Retina (tissue), 1 donor: ENCODE measurements at places on chromosomes 7 and 10.

GRCh38 chr7:116653204-116653603, 18.8 kb upstream of the MET start:
- no peak for DNase-seq

DNA sequence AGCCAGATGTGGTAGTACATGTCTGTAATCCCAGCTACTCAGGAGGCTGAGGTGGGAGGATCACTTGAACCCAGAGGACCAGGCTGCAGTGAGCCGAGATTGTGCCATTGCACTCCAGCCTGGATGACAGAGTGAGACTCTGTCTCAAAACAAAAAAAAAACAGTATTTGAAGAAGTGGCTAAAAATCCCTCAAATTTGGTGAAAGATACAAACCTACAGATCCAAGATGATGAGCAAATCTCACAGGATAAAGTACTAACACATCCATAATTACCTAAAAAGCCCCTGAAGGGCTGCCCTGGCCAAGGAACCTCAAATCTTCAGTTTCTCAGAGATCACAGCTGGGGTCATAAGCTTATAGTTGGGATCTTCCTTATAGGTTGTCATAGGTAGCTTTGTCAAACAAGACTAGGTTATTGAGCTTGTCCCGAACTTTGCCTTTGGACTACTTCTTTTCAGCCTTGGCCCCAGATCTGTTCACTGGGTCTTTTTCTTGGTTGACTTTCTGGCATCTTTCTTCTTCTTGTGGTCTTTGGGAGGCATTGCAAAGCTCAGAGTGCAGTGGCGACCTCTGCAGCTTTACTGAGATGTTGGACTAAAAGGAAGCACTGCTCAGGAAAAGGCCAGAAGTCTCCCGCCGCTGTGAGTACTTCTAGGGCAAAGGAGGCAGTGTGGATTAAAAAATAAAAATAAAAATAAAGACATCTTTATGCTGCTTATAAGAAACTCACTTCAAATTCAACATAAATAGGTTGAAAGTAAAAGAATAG, 28.6 kb upstream of the SAR1A start:
- DNase-seq: no peak

DNA sequence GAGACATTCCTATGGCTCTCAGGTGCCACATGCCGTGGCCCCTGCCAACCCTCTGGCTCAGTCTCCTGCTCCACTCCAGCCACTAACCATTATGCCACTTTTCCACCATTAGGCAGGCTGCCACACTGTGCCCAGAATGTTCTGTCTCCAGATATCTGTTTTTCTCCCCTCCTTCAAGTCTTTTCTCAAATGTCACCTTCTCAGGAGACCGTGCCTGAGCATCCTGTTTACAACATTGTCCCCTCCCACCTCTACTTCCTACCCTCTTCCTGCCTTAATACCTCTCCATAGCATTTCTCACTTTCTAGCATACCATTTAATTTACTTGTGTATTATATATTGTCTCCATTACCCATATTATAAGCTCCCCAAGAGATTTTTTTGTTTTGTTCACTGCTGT, 162.5 kb upstream of the LYZL2 start:
- no peak for DNase-seq

DNA sequence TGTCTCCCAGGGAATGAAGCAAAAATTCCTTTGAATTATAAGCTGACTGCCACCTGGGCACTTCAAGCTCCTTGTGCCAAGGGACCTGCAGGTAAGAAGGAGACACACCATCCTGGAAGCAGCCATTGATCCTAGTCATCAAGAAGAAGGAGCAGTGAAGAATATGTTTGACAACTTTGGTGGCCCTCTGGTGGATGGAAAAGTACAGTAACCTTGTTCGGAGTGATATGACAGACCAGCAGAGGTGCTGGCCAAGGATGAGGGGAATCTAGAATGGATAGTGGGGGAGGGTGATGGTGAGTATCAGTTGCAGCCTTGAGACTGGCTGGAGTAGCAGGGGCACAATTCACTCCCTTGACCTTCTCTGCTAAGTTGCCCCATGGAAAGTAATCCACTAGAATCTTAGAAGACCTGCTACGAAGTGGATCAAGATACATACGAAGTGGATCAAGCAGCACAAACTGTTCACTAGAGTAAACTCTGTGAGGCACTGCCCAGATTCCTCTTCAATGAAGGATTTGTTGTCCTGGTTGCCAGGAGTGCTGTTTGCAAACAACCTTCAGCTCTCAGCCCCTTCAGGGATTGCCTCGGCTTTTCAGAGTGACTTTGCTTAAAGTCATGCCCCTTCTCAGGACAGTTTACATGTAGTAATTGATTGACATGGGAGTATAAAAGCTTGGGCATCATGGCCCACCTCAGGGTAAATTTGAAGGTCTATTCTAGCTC, 44.8 kb upstream of the ORC5 start:
- DNase-seq: no peak

GRCh38 chr10:131654471-131655087, 246.2 kb upstream of the PPP2R2D start:
- no peak for DNase-seq

GRCh38 chr7:158000160-158000559, 587.5 kb downstream of the PTPRN2 start:
- DNase-seq: no peak

GRCh38 chr7:91443862-91444261, 179.6 kb downstream of the FZD1 start:
- DNase-seq: no peak

DNA sequence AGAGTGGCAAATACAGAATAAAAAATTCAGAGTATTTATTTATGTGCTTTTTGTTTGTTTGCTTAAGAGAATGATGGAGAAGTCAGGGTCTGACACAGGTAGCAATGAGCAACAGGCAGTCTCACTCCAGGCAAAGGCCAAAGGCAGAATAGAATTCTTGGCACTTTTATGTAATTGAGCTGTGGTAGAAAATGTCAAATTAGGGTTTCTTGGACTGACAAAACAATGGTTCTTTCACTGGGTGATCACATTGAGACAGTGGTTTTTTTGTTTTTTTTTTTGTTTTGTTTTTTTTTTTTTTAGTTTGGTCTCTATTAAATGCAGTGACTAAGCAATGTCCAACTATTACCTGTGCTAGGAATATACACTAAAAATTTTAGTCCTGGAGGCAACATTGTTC, 27.4 kb downstream of the POM121L12 start:
- no peak for DNase-seq

DNA sequence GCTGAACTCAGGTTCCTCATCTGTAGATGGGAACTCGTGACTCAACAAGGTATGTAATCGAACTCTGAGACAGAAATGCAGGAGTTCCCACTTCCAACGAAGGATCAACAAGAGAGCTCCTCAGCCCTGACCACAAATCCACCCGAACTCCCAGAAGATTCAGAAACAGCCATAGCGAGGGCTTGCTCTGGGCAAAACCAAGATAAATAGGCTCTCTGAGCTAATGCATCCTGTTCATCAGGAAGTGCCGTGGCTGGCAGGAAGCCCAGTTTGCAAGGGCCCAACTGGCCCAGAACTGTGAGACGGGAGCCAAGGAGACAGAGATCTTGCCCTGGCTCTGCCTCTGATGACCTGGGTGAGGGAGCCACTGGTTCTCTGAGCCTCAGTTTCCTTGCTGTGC, 141.7 kb upstream of the PFKP start:
- DNase-seq: no peak

DNA sequence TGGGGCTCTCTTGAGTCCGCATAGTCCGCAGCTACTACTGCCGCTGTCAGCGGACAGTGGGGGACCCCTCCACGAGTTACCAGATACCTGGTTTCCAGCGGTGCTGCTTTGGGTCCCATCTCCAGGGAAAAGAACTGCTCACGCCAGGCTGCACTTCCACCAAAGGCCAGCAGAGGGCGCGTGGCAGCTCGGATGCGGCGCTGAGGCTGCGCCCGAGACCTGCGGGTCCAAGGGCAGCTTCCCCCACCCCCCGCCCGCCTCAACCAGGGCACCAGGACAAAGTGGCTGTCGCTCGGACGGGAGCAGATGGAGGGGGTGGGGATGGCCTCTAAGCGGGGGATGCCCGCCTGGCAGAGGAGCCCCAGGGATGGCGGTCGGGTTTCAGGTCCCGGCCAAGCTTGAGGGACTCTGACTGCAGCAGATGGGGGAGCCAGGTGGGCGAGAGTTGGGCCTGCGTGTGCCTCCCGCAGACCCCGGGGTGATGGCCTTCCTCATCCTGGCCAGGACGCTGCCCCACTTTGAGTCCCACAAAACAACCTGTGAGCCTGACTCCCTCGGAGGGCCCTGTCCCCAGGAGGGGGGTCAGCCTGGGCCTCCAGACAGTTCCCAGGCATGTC, 23.8 kb upstream of the ZNF735 start:
- no peak for DNase-seq

DNA sequence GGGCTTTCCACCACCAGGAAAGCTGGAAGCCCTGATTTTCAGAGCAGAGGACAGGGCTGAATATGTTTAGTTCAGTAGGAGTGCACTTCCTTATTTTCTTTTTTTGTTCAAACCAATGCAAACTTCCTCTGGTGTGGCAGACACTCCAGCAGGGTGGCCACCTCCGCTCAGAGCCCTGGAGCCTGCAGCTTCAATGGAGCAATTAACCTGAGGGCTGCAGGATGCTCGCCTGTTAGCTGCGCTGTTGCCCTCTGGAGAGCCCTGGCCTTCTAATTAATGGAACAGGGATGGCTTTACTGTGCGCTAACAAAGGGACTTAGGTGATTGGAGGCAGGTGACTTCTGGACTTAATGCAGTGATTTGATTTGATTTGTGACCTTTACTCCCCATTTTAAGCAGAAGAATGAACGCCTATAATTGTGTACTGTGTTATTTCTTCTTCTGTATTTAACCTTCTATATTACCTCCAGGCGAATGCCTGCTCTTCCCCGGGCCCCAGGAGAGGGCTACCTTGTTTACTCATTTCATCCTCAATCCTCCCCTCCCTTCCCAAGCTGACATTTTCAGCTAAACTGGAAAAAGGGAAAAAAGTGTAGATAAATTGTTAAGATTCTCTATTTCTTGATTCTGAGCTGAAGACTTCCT, 123.0 kb upstream of the CTBP2 start:
- DNase-seq: peak; percentile 53

GRCh38 chr7:116164552-116165306, 45.6 kb upstream of the TES start:
- no peak for DNase-seq

DNA sequence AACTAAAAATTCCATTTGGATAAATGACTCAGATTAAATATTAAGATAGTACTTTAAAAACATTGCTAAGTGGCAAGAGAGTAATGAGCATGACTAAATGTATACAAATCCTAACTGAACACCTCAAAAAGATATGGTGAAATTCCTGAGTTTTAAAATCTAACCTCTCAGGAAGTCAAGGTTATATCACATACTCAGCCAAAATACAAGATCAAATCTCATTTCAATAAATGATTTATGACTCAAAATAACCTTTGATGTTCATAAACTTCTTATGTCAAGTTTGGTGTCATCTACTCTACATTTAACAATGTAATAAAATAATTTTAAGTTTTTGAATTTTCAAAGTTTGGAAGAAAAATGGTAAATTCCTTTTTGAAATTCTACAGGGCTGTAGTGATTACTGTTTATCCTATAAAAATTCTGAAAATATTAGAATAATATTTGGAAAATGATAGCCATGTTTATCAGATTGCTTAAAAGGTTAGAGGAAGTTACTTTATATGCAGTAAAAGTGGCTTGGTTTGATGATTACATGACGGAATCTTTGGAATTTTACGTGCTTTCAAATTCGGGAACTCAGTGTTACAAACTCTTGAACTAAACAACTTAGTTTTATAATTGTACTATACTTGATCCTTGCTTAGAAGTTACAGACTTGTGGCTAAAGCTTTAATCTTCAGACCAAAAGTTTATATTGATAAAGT, 43.7 kb downstream of the ASZ1 start:
- no peak for DNase-seq

GRCh38 chr10:112809736-112810135, 140.3 kb upstream of the TCF7L2 start:
- DNase-seq: no peak

DNA sequence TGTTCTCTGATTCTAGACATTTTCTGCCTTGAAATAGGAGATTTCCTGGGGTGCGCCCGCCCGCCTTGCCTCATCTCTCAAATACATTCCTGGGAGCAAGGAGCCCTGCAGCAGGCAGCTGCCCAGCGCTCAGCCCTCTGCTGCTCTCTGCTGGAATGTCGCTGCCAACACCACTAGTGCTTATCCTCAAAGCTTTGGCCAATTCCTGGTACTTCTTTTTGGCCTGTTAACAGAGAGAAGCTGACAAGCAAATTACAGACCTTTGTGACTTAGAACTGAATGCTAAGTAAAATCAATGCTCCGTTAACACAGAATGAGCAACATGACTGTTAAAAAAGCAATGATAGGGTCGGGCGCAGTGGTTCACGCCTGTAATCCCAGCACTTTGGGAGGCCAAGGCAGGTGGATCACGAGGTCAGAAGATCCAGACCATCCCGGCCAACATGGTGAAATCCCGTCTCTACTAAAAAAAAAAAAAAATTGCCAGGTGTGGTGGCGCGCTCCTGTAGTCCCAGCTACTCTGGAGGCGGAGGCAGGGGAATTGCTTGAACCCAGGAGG, 41.9 kb upstream of the SYPL1 start:
- DNase-seq: peak; percentile 84

GRCh38 chr10:34097682-34098081, 717.4 kb downstream of the PARD3 start:
- no peak for DNase-seq

DNA sequence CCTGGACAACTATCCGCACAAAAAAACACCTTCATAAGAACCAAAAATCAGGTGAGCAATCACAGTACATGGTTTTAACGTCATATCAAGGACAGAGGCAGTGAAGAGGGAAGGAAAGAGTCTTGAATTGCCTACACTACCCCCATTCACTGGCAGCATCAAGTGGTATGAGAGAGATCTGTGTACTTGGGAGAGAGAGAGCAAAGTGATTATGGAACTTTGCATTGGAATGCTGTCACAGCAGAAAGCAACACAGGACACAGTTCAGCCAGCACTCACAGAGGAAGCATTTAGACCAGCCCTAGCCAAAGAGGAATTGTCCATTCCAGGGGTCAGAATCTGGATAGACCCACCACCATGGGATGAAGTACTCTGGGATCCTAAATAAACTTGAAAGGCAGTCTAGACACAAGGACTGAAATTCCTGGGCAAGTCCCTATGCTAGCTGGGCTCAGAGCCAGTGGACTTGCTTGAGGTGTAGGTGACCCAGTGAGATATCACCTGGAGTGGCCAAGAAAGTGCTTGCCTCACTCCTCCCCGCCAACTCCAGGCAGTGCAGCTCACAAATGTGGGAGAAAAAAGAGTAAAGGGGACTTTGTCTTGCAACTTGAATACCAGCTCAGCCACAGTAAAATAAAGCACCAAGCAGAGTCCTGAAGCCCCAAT, 30.5 kb upstream of the SFTPD start:
- no peak for DNase-seq

DNA sequence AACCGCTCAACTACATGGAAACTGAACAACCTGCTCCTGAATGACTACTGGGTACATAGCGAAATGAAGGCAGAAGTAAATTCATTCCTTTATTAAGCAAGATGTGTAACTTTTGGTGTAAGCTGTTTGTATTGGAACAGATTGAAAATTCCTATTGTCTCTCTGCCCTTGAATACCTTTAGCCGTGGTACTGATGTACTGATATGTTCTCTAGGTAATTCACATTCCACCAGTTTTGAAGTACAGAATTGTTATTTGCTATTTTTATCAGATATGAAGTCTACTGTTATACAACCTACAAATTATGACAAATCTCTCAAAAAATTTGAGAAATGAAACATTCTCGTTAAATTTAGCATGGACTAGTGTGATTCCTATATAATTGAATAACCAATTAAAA, 17.7 kb downstream of the ZMYND11 start:
- DNase-seq: no peak
